ENCODE measurements at places on chromosomes 2 and 18.

DNA sequence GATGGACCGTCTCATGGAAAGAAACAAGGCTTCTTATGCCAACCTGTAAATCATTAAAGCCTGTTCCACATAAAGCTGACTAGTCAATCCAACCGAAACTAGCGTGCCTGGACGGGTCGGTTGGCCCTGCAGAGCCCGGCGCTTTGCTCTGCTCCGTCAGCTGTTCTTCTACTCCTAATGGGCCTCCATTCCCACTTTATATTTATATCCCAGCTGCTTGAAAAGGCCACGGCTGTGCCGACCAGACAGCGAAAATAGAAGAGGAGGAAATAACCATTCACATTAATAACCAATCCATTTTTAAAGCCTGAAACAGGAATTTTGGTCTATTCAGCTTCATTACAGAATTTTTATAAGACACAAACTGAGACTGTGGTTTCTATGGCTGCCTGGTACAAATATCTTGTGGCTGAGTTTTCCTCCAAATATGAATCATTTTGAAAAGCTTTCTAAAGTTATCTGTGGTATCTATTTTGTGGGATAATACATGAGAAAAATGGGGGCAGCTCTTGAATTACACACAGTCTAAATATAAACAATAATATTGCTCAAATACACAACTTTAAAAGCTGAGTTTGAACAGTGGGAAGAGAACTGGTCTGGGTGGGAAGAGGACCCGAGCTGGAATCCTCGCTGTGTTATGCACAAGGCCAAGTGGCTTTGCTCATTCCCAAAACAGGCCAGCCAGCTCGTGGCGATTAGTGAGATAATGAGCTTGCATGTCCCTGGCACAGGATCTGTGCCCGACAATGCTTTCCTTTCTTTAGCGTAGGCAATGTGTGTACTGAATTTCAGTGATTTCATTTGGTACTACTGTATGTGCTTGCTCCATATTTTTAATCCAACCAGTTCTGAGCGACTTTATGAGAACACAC, 10.5 kb upstream of the FAM124B start:
- DNase-seq = no peak

- DNase-seq = no peak
These were observed 75.6 kb downstream of the CELF4 start for GRCh38 chr18:37489998-37490397.

GRCh38 chr2:74646201-74646600, 1.9 kb downstream of the M1AP start:
- DNase-seq = no peak

DNA sequence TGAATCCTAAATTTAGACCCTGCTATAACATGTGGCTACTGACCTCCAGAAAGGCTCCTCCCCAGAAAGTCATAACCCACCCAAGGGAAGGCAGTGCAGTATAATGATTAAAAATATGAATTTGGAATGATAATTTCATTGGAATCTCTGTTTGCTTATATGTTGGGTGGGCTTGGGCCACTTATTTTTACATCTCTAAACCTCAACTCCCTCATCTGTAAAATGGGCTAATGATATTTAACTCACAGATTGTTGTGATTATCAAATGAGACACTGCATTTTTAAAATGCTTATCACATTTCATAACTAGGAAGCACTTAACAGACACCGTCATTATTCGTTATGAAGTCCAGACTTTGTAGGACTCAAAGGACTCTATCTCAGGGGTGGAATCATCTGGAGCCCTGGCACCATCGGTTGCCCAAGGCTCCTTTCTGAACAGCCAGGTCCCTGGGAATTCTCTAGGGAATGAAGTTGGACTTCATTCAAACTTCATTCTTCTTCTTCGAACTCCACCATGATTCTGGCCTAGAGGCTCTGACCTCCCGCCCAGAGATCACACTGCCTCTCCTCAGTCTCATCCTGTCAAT, 33.1 kb upstream of the RMDN2 start:
- DNase-seq = no peak

DNA sequence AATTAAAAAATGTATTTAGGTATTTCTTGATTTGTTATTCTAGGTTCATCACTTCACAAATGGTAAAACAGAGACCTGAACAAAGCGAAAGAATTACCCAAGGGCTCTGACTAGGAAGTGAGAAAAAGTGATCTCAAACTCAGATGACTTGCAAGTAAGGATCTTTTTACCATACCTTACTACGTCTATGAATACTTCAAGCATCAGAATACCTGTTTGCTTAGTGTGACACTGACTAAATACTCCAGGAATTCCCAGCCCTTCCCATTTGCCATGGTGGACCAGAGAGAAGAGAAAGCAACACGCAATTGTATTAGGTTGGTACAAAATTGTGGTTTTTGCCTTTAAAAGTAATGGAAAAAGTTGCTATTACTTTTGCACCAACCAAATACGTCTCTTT, 35.8 kb upstream of the FIGN start:
- DNase-seq = no peak

DNA sequence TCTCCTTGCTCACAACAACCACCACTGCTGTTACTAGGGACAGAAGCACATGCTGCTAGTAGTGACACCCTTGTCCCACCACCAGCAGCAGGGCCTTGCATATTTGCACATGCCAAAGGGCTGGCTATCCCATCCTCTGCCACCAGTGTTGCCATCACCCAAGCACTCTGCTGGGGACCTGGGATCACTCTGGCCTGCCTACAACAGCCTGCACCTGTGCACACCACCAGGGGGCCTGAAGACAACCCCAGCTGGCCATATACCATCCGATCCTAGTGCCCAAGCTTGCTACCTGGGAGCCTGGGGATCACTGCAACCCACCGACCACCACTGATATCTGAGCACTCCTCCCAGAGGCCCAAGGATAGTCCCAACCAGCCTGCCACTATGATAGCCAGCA, 99.9 kb upstream of the FANCL start:
- no peak for DNase-seq

DNA sequence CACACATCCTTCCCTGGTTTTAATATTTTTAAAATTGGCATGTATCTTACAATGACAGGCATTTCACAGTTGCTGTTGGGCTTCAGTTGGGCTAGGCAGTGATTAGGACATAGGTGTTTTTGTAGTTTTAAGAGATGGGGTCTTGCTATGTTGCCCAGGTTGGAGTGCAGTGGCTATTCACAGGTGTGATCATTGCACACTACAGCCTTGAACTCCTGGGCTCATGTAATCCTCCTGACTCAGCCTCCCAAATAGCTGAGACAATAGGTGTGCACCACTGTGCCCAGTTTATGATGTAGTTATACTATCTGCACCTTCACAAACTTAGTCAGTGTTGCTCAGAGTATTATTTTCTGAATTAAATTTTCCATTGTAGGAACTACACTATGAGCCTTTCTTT, 43.3 kb downstream of the PCARE start:
- DNase-seq = no peak

DNA sequence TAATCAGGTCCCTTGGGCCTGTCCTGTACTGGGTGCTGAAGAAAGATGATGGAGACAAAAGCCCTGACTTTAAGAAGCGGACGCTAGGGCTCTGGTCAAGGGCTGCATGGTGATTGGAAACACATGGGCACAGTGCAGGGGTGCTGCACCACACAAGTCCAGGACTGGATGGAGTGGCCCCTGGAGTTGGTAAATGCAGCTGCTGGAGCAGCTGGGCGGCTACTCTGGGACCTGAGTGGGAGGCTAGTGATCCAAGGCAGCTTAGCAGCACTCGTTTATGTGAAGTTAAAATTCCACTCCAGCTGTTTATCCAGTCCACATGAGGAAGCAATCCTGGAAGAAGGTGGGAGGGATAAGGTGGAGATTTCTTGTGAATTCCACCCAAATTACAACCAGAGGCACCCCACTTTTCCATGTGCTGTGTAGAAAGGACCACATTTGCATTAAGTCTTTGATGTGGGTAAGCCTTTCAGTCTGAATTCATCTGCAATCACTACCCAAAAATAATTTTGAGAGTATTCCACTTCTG, 24.9 kb downstream of the MERTK start:
- no peak for DNase-seq

DNA sequence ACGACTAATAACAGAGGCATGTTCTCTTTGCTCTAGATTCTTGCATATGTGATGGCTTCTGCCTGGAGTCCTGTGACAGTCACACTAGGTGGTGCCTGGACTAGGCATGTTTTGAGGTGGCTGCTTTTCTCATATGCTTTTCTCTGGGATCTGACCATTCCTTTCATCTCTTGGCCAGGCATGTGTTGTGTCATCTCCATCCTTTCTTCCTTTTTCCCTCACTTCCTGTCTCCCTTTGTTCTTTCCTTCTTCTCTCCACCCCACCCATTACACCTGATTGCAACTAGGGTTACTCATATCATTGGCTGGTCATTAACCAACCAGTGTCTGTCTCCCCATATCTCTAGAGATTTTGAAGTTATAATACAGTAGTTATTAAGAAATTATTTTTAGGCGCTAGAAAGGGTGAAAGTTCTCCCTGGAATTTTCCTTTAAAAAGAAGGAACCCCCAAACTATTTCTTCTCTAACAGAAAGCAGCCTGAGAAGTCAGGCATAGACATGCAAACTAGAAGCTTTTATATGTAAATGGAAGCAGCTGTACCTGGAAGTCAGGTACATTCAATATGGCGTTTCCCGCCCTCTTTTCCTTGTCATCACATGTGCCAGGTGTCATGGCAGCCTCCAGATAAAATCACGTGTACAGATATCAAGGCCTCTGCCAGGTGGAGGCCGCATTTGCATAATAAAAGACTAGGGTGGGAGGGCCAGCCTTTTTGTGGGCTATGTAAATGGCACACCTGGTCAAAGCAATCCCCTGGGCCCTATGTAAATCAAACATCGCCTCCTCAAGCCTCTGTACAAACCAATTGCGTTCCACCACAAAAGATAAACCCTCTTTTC, 220.4 kb upstream of the MEX3C start:
- DNase-seq = no peak

DNA sequence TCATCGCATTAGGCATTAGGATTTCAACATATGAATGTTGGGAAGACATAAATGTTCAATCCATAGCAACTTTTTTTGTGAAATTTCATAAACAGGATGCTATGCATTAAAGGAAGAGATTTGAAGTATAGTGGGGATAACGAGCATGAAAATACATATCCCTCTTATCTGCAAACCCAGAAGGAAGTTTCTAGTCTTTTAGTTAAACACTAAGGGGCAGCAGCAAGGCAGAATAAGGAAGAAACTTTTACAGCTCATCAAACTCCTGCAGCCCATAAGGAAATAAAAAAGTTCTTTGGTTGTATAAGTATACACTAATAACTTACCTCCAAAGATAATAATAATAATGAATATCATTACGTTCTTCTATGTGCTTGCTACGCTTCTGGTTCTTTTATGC, 81.5 kb downstream of the CD226 start:
- DNase-seq = no peak

- no peak for DNase-seq
These were observed 10.8 kb downstream of the ANO7 start for GRCh38 chr2:241199286-241199685.

GRCh38 chr2:30026091-30027055, 105.0 kb upstream of the ALK start:
- no peak for DNase-seq

GRCh38 chr2:181660181-181660580, 3.3 kb upstream of the CERKL start:
- DNase-seq = no peak

GRCh38 chr2:46002507-46002883, 294.7 kb upstream of the EPAS1 start:
- no peak for DNase-seq

GRCh38 chr2:230434677-230435324, 18.8 kb downstream of the SP100 start:
- DNase-seq = no peak

GRCh38 chr18:61765097-61765496, 127.7 kb downstream of the RNF152 start:
- DNase-seq = no peak

- DNase-seq = no peak
These were observed 276.7 kb downstream of the ZNF385B start for GRCh38 chr2:179584760-179585159.
